NCI-H1694 treated with DMSO at 0.1 percent for 48 hours (cell line): ENCODE measurements at places on chromosomes 3 and 15.
A peak's percentile ranks its signal among the peaks of the same experiment; 100 is the strongest.

GRCh38 chr3:138950006-138950644 is 3.1 kb downstream of the FOXL2NB start:
- DNase-seq = peak; percentile 17

GRCh38 chr15:85284497-85284896 is 95.9 kb upstream of the AKAP13 start:
- DNase-seq = no peak

DNA sequence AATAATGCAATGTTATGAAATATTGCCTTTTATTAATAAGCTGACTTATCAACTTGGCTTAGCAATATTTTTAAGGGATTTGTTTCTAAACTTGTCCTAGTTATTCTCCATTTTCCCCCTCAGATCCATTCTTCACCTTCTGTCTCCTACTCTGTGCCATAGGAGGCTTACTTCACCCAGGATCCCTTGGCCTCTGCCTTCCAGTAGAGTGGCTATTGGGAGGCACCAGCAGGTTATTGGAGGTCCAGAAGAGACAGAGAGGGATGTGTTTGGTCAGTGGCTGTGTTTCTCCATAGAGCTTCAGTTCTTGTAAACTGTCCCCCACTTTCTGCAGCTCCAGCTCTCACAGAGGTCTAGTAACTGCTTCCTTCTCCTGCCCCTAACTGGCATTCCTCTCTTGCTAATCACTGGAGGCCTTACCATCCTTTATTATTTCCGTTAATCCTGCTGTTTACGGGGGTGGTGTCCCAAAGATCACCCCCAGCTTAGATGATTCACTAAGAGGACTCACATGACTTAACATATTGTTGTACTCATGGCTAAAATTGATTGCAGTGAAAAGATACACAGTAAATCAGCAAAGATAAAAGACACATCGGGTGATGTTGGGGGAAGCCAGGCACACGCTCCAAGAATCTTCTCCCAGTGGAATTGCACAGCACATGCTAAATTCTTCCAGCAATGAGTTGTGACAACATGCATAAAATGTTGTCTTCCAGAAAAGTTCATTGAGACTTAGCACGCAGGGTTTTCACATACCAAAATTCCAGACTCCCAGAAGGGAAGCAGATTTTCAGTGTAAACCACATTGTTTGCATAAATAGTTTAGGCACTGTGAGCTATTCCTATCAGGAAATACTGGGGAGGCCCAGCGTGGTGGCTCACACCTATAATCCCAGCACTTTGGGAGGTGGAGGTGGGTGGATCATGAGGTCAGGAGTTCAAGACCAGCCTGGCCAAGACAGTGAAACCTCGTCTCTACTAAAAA is 67.5 kb downstream of the RPL22L1 start:
- no peak for DNase-seq

GRCh38 chr3:182908471-182908870 is 71.9 kb downstream of the DCUN1D1 start:
- no peak for DNase-seq

GRCh38 chr15:36218322-36218721 is 361.1 kb upstream of the CDIN1 start:
- no peak for DNase-seq

- no peak for DNase-seq
Measured at GRCh38 chr3:152051501-152052404, 178.3 kb downstream of the SUCNR1 start.

DNA sequence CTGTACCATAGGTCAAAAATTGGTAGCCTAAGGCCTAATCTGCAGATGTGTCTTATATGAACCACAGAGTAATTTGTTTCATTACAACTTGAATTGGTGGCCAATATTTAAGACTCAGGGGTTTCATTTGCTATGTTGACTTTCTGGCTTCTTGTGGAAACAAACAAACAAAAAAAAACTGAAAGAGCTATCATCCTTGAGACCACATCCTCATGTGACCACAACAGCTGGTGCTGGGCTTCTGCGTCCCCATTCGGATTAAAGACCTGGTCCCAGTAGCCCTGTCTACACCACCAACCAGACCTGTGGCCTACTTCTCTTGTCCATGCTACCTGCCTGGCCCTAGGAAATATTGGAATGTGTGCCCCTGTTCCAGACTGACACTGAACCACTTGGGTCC is 61.7 kb downstream of the STRIT1 start:
- DNase-seq = no peak

DNA sequence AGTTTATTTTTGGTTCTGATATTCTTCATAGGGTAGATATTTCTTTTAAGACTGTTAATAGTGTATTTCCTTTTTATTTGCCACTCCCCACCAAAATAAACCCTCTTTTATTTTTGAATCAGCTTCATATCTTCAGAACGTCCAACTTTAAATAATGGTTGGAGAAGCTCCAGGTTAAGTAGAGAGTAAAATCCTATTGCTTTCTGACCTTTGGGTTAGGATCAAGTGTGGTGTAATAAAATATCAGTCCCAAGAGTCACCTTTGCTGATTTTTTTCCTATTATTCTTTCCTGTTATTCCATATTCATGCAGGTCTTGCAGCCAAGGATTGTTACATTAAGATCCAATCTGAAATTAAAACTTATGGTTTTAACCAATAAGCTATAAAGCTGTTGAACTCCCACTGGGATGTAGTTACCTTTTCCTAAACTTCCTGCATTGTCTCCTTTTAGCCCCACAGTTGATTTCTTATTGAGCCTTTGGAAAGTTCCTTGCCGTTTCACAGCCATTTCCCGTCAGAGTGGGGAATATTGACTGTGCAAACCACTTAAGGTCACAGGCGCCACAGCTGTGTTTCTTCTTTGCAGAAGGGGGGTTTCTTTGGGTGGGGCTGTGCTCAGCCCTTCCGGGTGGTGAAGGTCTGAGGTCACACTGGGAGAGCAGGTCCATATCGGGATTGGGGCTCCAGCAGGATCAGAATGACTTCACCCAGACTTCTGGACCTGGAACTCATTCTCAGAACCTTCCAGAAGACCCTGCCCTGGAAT is 287.3 kb upstream of the CTDSPL start:
- DNase-seq = no peak

DNA sequence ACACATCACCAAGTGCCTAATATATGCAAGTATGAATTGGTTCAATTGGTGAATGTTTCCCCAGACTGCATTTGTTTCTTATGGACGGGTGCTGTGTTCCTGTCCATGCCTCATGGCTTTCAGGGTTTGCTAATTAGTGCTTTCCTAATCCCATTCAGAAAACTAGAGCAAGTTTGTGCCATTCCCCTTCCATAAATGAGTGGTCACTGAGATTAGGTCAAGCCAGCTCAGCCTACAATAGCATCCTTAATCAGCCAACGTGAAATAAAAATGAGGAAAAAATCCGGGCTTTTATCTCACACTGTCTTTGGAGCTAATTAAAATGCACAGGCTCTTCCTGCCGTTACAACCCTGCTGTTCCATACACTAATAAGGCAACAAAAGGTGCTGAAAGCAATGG is 788.8 kb downstream of the ROBO1 start:
- DNase-seq = no peak

- DNase-seq = peak; percentile 67
Measured at GRCh38 chr15:99409097-99409473, 156.7 kb upstream of the MEF2A start.

GRCh38 chr3:106805625-106806024 is 571.6 kb upstream of the CCDC54 start:
- DNase-seq = no peak

- DNase-seq = no peak
Measured at GRCh38 chr3:136939489-136939888, 18.3 kb upstream of the IL20RB start.

GRCh38 chr3:170079536-170080165 is 41.9 kb downstream of the GPR160 start:
- no peak for DNase-seq

GRCh38 chr3:172391592-172392302 is 56.5 kb downstream of the GHSR start:
- no peak for DNase-seq

GRCh38 chr3:192570315-192570714 is 157.0 kb downstream of the FGF12 start:
- peak; percentile 29 for DNase-seq

DNA sequence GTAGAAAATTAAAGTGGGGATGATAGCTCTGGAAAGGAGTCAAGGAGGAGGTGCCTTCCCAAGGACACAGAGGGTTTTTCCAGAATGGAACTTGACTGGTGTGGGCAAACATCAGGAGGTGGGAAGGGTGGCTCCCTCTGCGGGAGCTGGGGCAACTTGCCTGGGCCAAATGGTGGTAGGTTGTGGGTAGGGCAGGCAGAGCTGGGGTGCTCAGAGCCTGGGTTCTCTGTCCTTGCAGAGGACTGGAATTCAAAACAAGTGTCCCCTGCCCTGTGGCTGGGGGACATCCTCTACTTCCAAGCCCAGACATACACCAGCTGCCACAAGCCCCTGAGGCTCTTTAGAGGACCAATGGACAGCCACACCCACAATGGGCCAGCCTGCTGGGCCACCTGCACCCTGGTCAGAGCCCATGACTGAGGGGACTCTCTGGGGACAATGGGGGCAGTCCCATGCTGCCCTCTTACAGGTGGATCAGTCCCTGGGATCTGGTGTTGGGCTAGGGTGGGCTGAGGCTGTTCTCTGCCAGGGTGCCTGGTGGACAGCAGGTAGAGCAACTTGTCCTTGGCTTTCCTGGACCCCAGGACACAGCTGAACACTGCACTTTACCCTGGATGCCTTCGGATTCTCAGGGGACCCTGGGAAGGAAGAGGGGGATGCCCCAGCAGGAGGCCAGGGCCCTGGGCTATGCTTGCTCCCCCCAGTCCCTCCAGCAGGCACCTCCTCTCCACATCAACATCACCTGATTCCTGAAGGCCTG is 38.6 kb upstream of the CSPG4 start:
- no peak for DNase-seq

GRCh38 chr3:32045091-32045915 is 61.1 kb upstream of the GPD1L start:
- peak; percentile 33 for DNase-seq

DNA sequence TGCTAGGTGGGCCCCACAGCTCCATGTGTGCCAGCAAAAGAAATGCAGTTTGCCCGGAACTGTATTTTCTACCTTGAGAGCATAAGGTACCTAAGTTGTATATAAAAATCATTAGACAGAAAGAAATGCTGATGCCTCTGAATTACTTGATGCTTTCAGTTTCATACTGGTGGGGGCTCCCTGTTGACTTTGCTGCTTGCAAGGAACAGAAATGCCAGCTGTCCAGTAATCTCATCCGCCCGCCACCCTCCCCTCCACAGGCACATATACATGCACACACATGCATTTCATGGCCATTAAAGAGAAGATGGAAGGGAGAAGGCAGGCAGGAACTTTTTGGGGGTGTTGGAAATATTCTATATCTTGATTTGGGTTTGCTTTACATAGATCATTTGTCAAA is 38.4 kb downstream of the LIMD1 start:
- DNase-seq = no peak

DNA sequence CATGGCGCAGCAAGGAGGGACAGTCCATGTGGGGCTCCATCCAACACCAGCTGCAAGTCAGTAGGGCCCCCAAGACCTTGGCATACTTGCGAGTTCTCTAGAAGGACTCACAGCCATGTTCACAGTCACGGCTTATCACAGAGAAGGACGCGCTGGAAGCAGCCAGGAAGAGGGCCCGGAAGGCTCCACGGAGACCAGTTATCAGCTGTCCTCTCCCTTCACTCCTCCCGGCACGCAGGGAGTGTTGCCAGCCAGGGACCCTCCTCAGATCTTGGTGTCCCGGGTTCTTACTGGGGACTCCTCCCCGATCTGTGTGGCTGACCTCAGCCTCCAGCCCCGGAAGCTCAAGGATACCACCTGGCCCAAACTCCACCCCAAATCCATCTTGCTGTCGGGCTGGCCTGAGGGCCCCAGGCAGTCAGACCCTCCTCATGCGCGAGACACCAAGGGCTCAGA is 68.0 kb downstream of the SLTM start:
- no peak for DNase-seq

GRCh38 chr3:98994128-98994762 is 92.8 kb upstream of the DCBLD2 start:
- DNase-seq = peak; percentile 63
